Glomerular endothelial cell (primary cell): ENCODE measurements at places on chromosomes 16 and 17. TPM values are rescaled to one million over a fixed set of nuclear protein-coding genes. Genes with fewer than 3 reads are reported as not detected.

The PAM16 gene
- 35.3 and 57.8 TPM in 2 replicates for total RNA-seq

The CD79B gene
- total RNA-seq = 0.70 and 3.2 TPM in 2 replicates

The FLYWCH2 gene
- 81.6 and 96.0 TPM in 2 replicates for total RNA-seq

The VTN gene
- 0.05 TPM in 1 of 2 replicates, not detected in the other for total RNA-seq

The CNGB1 gene
- not detected in 2 replicates for total RNA-seq

The MPP2 gene
- total RNA-seq = 1.2 and 1.9 TPM in 2 replicates

The C1QL1 gene
- 0.47 TPM in 1 of 2 replicates, not detected in the other for total RNA-seq

The SDR42E1 gene
- 3.5 and 6.6 TPM in 2 replicates for total RNA-seq

The ADAD2 gene
- 0.06 TPM in 1 of 2 replicates, not detected in the other for total RNA-seq

The CBX4 gene
- total RNA-seq = 11.4 and 16.5 TPM in 2 replicates
